ENCODE measurements at places on chromosomes 12 and 14.

DNA sequence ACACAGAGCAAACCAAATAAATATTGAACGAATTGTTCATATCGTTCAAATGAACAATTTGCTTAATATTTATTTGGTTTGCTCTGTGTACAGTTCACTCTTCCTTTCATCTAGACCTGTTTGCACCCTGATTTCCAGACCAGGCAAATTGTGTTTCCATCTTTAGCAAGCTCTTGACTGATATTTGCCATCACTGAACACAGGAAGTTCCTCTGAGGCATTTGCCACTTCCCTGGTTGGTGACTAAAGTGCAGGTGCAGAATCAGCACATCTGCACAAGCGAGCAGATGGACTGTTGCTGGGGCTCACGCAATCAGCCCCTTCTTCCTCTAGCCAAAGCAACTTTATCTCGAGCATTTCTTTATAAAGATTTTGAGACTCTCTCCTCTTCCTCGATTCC, 112.9 kb downstream of the DAAM1 start:
- peak; percentile 88 for DNase-seq

DNA sequence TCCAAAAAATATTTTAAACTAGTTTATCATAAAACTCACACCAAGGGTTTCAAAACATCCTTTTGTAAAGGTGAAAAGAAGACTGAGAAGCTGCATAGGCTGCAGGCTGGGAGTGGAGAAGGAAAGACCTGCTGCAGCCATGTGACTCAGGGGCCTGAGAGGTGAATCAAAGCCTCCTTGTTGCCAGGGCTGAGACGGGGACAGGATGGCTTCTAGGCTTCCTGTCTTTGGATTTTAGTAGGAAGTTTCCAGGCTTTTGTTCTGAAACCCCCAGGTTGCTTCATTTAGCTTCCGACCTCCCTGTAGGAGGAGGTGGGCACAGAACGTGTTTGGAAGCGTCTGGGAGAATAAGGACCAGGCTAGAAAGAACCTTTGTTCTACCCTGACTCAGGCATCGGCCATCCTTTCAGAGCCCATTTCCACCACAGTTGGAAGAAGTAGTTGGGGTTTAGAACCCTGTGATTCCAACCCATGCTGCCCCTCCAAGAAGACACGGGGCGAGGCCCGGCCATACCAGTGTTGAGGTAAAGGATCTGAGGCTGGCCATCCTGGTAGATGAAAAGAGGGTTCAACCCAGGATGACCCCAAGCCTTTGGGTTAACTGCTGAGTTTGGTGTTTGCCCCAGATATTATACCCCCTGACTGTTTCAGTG, 122.4 kb downstream of the SLC25A47 start:
- no peak for DNase-seq

DNA sequence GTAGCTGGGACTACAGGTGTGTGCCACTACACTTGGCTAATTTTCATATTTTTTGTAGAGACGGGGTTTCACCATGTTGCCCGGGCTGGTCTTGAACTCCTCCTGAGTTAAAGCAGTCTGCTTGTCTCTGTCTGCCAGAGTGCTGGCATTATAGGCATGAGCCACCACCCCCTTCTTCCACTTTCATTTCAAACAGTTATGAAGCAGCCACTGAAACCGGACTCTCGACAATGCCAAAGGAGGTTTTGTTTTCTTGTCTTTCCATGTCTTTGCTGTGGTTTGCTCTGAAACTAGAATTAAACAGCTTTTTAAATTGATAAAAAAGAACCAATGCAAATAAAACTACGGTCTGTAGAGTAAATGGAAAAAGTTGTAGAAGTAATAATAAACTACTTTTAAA, 30.4 kb downstream of the RAP1B start:
- peak; percentile 33 for DNase-seq

- no peak for DNase-seq
Observed at GRCh38 chr12:7844116-7844515, 28.6 kb downstream of the SLC2A14 start.

DNA sequence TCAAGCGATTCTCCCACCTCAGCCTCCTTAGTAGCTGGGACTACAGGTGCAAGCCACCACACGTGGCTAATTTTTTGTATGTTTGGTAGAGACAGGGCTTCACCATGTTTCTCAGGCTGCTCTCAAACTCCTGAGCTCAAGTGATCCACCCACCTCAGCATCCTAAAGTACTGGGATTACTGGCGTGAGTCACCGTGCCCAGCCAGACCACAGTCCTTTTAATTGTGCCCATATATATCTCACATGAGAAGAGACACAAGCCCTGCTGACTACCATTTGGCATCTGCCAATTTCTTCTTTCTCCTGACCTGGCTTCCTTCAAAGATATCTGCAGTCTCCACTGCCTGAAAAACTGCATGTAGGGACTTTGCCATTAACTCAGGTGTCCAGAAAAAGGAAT, 142.5 kb downstream of the DPY19L2 start:
- DNase-seq, result no peak

GRCh38 chr14:91693346-91693745, 38.5 kb downstream of the CATSPERB start:
- DNase-seq, result no peak

DNA sequence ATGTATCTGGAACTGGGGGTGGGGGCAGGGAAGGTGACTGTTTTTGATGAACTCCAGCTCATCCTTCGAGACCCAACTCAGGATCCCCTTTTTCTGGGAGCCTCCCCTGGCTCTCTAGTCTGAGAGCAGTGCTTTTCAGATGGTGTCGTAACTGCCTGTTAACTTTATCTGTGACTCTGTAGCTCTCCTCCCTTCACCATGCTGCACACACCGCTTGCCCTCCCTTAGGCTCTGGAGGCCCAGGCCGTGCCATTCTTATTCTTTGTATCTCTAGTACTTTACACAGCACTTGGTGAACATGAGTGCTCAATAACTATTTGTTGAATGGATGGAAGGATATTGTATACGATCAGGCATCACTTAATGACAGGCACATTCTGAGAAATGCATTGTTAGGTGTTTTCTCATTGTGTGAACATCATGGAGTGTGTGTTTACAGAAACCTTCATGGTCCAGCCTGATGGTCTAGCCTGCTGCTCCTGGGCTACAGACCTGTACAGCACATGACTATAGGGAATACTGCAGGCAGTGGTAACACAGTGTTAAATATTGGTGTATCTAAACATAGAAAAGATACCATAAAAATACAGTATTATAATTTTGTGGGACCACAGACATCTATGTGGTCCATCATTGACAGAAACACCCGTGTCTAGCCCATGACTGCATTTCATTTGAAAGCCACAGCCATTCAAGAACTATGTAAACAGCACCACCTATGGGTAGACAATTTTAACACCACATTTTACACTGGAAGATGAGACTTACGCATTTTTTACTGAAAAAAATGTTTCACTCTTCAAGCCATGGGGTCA, 91.8 kb downstream of the EML1 start:
- DNase-seq, result peak; percentile 78

DNA sequence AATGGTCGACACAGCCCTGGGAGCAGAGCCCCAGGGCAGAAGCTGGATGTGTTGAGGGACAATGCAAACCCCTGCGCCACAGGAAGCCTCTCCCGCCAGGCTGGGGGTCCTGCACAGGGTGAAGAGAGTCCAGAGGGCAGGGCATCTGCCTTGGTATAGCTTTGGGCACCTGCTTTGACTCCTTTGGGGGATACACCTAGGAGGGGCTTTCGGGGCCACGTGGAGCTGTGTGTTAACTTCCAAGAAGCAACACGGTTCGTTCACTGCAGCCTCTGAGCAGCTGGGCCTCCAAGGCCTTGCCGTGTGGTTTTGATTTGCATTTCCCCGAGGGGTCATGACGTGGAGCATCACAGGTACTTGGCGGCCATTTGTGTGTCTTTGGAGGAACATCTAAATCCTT, 5.8 kb upstream of the PUS1 start:
- DNase-seq, result peak; percentile 91

DNA sequence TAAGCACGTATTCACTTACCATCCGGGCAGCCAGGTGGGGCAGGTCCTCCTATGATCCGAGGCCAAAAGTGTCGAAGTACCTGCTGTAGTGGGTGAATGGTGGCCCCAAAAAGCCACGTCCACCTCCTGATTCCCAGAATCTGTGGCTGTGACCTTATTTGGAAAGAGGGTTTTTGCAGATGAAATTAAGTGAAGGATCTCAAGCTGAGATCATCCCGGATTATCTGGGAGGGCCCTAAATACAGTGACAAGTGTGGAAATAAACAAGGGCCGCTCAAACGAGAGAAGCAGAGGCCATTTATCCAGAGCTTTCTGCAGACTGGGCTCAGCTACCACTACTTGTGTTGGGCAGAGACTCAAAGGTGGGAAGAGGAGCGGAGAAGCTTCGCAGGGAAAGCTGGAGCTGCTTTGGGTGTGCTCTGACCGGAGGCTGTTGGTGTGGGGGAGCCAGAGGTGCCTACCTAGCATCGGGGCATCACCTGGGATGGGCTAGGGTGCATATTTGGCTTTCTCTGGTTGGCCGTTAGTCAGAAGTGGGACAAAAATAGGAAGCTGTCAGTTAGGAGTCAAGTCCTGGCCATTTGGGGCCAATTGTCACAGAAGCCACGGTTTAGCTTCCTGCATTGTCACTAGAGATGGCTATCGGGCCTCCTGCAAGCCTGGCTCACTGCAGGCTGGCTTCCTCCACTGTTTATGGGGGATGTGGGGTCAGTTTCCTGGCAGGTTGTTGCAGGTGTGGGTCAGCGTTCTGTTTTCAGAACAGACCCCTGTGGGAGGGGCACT, 27.8 kb upstream of the DLK1 start:
- no peak for DNase-seq

GRCh38 chr12:131622422-131622955, 88.4 kb upstream of the SFSWAP start:
- DNase-seq, result no peak

GRCh38 chr12:121874071-121874470, 14.5 kb upstream of the PSMD9 start:
- no peak for DNase-seq

GRCh38 chr12:69423037-69423905, 46.9 kb upstream of the FRS2 start:
- no peak for DNase-seq

DNA sequence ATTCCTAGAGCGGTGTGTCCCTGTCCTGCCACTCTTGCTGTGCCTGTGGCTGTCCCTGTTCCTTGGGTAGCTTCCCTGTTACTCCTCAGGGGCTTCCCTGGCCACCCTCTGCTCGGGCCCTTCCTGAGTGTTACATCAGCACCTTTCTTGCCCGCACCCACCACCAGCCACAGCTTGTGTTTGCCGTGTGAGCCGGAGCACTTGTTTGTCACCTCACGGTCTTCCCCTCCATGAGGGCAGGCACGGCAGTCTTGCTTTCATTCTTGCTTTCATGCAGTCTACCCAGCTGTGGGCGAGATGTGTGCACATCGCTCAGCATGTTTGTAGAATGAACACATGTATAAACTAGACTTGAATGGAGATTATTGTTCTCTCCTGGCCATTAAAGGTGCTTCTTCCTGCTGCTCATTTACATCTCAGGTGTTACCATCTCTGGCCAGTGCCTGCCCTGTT, 42.0 kb downstream of the TRAF3 start:
- DNase-seq, result peak; percentile 49

DNA sequence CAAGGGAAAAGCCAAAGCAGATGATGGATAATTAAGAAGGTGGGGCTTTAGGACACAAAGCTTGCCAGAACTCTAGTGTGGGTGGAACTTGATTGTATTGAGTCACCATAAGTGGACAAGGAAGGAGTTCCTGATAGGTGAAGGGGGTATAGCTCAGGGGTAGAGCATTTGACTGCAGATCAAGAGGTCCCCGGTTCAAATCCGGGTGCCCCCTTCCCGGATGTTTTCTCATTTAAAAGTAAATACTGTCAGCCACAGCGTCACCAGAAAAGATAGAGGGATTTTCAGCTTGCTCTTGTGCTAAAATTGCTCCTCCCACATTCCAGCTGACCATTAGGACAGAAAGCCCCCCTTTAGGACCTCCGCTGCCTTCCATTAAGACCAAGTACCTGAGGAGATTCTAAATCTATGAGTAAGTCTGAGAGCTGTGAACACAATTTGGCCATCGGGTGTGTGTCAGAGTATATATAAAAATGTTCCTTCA, 36.6 kb downstream of the DCAF4 start:
- DNase-seq, result no peak

- DNase-seq, result no peak
Observed at GRCh38 chr12:67617629-67618028, 30.9 kb upstream of the DYRK2 start.

DNA sequence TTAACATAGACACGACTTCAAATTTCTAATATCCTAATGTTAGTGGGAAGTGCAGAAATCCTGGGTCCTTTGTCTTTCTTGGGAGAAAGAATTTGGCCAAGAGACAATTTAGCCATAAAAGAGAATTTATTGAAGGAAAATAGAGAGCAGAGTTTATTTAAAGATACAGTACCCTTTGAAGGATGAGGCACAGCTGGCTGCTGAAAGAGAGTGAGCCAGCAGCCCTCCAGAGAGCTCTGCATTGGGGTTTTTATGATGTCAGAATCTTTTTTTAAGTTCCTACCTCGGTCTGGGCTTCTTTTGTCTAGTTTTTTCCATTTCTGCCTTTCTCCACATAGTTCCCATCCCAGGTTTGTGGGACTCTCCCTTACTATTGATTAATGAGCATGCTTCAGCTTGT, 37.5 kb downstream of the CCER1 start:
- DNase-seq, result no peak

GRCh38 chr14:47150267-47150666, 498.7 kb upstream of the RPL10L start:
- DNase-seq, result no peak

DNA sequence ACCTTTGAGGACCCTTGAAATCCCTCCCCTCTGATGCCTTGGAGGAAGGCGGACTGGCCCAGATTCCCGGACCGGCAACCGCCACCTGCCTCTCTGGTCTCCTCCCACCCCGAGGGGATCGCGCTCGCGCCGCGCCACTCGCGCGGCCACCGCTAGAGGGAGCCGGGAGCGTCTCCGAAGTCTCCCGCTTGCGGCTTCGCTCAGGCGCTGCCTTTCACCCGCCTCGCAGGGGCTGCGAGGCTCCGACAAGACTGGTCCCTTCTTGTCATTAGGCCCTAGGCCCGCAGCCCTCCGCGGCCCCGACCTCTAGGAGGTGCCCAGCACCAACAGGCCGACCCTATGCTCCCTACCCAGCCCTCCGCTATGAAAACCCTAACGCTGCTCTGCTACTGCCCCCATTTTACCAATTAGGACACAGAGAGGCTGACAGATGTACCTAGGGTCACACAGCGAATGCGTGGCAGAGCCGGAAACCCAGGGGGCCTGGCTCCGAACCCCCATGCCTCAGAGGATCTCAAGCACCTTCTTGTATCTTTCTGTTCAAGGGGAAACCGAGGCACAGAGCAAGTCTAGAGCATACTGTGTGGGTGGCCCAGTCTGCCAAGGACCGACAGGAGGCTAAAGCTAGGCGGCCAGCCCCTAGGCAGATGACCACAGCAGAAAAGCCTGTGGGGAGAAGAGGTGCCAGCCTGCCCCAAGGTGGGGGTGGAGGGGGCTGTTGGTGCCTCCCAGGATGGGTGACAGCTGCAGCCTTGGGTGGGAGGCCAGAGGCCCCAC, 21.4 kb upstream of the VSX2 start:
- no peak for DNase-seq

GRCh38 chr14:75427482-75428229, at the start of gene JDP2:
Gene JDP2 (plus strand): TSS chr14:75428022. CDS start chr14:75437921, 9,899 bp downstream.
- peak; percentile 52 for DNase-seq

- no peak for DNase-seq
Observed at GRCh38 chr14:75650253-75651058, 10.2 kb downstream of the ERG28 start.

- no peak for DNase-seq
Observed at GRCh38 chr12:107106241-107107025, 13.1 kb upstream of the CRY1 start.

All from NAMALWA (cell line).